ENCODE measurements at places on chromosomes 7 and 10.

GRCh38 chr7:137403353-137403695, 59.8 kb upstream of the PTN start:
- DNase-seq = no peak

GRCh38 chr7:33091111-33091531, 18.1 kb downstream of the RP9 start:
- no peak for DNase-seq

- no peak for DNase-seq
These were observed 34.2 kb downstream of the SEMA3C start for GRCh38 chr7:80884511-80885195.

GRCh38 chr7:155576900-155577508, 30.6 kb upstream of the CNPY1 start:
- DNase-seq = no peak

DNA sequence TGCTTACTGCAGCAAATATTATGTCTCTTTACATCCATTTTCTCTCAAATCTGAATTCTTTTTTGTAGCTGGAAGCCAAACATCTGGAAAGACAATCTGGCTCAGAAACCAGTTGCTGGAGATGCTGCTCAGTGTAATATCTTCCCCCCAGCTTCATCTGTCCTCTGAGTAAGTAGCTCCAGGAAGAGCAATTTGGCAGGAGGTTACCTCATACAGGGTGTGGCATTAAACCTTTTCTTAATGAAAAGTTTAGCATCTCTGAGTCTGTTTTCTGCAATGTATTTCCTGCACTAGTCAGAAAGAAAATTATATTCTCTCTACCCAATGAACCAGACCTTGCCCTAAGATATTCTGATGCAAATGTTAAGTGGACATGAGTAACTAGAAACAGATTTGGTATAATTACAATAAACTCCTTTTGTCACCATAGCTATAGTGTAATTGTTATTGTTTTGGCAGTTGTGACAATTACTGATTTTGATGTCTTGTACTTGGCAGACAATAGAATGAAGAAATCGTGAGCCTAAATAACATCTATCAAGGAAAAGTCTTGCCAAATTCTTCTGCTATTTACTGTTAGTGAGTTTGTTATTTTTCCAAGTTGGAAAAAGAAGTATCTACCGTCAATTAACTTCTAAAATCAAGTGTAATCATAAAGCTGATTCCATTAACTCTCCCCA, 123.3 kb downstream of the WDFY4 start:
- DNase-seq = no peak
